ENCODE measurements at places on chromosomes 11 and 22.

GRCh38 chr11:115652094-115652493 is 147.9 kb upstream of the CADM1 start:
- DNase-seq: no peak

- no peak for DNase-seq
These were observed 85.4 kb downstream of the MICAL2 start for GRCh38 chr11:12195768-12196167.

DNA sequence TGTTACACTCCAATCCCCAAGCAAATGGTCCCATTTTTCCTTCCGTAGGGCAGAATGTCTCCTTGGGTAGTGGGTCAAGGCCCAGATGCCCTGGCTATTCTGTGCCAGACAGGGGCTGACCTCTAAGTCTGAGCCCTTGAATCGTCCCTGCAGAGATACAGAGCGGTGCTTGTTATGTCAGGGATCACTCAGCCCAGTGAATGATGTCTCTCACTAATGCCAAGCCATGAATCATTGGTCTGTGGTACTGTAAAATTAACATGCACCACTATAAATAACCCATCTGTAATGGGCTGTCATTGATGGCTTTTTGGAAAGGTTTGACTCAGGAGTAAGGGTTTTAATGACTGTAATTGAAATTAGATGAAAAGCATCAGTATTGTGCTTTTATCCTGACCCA is 35.3 kb upstream of the KIRREL3 start:
- DNase-seq: no peak

DNA sequence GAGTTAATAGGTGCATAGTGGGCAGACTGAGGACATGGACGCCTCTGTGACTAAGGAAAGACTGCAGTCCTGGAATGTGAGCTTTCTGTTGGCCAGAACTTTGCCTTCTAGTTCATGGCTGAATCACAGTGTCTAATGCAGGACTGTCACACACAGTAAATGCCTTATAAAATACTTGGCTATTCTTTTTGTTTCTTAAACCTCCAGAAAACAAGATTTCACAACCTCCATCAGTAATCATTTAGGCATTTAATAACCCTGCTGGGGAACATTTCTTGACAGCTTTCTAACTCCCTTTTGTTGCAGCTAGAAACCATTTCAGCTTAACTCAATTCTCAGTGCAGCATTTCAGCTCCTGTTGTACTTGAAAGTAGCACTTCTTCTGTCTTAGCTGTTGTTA is 335.8 kb upstream of the DDI1 start:
- DNase-seq: no peak

DNA sequence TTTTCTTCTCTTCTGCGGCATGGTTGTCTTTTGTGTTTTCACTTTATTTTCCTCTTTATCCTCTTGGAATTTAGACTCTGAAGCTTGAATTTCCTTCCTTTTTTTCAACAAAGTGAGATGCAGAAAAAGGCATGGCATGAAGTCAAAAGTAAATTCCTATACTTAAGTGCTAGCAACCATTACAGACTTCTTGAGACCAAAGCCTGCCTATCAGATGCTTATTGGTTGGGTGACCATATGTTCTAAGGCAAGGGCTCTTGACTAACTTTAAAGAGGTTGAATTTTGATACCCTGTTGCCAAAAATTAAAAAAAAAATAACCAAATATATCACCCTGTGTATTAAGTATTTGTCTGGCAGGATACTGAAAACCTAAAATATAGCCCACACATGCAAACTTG is 237.4 kb downstream of the TMEM135 start:
- DNase-seq: no peak

GRCh38 chr22:27628891-27629631 is 172.5 kb downstream of the MN1 start:
- DNase-seq: peak; percentile 68

GRCh38 chr11:1481483-1481825 is 5.1 kb downstream of the MOB2 start:
- DNase-seq: no peak

GRCh38 chr11:69402251-69402887 is 79.1 kb upstream of the LINC01488 start:
- DNase-seq: no peak

- no peak for DNase-seq
These were observed 5.6 kb downstream of the CLDN5 start for GRCh38 chr22:19518635-19519034.

DNA sequence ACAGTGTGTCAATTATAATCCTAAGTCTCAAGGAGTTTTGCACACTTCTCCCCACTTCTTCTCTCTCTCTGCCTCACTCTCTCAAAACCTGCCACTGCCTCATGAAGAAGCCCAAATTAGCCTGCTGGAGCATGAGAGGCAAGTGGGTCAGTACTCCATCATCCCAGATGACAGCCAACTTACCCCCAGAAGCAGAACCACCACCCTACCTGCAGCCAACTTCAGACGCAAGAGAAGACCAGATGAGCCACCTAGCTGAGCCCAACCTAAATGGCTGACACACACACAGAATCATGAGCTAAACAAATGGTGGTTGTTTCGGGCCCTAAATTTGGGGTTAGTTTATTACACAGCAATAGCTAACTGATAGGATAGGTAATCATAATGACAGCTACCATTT is 61.2 kb downstream of the CD82 start:
- DNase-seq: no peak

DNA sequence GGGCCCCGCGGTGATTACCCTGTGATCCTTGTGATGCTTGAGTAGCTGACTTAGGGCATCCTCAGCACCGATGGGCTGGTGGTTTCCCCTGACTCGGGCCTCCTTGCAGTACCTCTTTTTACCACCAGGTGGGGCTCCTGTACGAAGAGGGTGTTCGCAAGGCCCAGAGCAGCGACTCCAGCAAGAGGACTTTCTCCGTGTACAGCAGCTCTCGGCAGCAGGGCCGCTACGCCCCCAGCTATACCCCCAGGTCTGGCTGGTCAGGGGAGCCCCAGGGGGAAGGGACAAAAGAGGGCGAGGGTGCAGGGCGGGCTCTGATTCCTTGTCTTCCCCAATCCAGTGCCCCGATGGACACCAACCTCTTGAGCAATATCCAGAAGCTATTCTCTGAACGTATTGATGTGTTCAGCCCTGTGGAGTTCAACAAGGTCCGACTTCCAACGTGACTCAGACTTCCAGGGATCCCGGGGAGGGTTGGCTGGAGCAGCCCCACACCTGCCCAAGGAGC is 1.3 kb upstream of the TM7SF2 start:
- peak; percentile 93 for DNase-seq

DNA sequence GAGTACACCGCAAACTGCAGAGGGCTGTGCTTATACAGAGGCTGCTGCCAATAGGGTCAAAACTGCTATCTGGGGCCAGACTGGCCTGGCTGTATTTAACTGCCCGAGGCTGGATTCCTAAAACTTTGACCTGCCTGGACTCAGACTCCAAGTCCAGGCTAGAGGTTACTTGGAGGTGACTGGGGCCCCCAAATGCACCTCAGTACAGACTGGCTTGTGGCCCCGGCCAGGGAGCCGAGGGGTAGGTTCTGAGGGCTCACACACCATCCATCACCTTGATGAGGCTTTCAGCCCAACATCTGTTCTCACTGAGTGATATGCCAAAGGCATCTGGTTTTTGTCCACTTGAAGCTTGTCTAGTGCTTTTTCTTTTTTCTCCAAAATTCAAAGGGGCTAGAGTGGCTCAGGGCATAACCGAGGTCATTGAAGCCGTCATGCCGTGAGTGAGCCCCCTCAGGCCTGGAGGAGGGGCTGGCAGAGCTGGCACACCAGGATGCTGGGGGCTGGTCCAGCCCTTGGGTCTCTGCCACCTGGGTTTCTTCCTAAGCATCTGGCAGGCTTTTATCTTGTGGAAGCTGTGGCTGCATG is 52.4 kb upstream of the TTLL12 start:
- peak; percentile 56 for DNase-seq

DNA sequence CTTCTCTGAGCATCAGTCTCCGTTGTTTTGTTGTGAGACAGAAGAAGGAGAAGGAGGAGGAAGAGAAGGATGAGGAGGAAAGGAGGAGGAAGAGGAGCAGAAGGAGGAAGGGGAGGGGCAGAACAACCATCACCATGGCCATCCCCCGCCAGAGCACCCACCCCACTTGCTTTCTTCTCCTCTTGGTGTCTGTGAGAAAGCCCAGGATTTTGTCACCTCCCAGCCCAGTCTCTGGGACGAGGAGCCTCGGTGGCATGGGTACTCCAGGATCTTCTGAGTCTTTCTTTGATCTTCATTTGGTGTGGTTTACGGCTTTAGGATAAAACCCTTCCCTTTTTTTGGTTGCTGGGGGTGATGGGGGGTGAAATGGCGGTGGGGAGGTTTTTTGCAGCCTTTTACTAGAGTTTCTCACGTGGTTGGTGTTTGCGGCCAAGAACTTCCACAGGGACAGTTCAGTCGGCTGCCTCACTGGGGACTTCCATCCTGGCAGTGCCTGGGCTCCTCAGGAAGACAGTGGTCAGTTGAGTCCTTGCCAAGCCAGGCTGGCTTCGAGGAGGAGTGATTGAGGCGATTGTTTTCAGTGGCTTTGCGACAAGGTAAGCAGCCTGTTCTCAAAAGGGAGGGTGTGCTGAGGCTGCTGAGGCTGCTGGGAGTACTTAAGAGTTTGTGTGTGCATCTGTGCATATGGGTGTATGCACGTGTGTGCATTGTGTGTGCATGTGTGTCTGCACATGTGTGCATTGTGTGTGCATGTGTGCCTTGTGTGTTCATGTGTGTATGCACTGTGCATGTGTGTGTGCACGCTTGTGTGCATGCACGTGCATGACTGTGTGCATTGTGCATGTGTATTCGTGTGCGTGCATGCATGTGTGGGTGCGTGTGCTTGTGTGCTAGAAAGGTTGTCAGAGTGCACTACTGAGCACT is 567.5 kb downstream of the TBC1D22A start:
- no peak for DNase-seq

GRCh38 chr11:62547691-62548281 is 1.2 kb upstream of the AHNAK start:
- peak; percentile 51 for DNase-seq

DNA sequence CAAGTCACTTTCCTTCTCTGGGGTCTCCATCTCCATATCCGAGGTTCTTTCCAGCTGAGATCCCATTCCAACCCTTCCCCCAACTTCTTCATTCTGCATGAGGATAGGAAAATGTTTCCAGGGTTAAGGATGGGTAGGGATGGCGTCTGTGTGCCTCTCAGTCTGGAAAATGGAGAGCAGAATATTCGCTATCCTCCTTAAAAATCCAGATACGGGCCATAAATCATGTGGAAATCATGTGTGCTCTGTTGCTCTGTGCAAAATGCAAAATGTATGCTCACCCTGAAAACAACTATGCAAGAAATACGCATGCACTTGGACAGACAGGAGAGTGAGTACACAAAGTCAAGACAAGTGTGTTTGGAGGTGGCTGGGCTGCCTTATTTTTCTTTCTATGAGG is 3.2 kb downstream of the CREB3L1 start:
- no peak for DNase-seq

DNA sequence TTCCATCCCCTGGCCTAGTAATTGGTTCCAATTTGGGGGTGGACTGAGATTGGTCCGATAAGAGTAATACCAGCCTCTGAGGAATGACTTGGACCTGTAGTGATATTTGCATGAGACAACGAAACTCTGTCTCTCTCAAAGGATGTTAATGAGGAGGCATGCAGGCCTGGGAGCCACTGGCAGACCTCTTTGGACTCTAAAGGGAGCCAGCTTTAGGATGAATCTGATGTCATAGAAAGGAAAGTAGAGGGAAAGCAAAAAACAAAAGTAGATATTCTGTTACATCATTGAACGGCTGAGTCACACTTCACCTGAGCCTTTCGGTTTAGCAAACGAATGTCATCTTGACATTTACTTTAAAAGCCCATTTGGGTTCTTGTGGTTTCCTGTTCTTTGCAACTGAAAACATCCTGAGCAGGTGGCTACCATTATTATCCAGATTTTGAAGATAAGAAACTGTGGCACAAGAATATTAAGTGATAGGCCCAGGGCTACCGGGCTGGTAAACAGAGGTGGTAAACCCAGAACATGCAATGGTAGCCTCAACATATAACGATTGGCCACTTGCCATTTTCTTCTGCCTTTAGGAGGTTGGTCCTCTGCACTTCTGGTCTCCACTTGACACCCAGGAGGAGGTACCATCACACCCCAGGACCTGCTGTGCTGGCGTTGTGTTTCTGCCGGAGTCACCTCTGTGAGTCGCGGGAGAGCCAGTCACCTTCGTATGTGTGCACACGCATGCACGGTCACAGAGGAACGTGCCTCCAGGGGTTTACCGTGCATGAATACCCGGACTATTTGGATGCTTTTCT is 42.7 kb downstream of the RTL6 start:
- no peak for DNase-seq

- no peak for DNase-seq
These were observed 114.5 kb downstream of the KIRREL3 start for GRCh38 chr11:126886085-126886484.

DNA sequence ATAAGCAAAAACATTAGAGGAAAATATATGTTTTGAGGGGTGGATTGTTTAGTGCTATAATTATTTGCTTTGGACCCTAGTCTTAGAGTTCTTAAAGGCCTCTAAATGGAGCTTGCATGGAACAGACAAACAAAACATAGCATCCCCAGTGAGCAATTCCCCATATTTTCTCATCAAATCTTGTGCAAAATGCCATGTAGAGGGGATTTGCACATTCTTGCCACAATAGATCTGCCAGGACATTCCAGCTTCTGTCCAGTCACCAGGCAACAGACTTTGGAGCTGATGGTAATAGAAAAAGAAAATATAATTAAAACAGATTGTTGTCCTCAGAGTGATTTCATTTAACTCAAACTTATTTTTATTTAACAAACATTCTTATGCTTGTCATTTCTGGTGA is 360.3 kb upstream of the PDGFD start:
- DNase-seq: no peak

DNA sequence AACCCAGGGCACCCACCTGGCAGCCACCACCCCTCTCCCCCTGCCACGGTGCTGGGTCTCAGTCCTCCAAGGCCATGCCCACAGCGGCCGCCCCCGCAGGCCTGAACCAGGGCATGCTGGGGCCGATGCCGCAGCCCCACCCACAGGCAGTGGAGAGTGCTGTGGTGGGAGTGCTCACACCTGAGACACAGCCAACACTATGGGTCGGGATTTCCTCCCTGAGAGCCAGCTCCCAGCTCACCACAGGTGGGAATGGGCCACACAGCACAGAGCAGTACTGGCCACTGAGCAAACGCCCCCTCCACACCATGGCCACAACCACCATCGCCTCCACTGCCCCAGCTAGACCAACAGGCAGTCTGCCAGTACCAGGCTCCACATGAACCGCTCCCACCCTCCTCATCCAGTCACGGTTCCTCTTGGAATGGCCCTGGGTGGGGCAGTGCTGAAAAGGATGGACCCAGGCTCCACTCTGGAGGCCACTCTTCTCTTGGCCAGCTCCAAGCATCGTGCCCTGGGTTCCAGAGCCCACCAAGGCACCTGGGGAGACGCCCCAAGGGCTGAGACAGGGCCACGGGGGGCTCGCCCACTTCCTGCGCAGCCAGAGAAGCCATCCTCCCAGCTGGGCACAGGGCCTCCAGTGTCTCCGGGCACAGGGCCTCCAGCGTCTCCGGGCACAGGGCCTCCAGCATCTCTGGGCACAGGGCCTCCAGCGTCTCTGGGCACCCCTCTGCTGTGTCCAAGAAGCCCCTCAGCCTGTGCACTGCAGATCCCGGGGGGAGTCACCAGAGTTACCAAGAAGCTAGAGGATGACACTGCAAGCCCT is 14.2 kb downstream of the MOB2 start:
- no peak for DNase-seq

GRCh38 chr11:16127732-16128131 is 228.6 kb downstream of the SOX6 start:
- no peak for DNase-seq

GRCh38 chr11:107563702-107564101 is 1.8 kb downstream of the ALKBH8 start:
- no peak for DNase-seq

Measured in stomach (tissue), 19 donors.